Activated naive CD4-positive, alpha-beta T cell treated with anti-CD3 and anti-CD28 coated beads, Interleukin-2, amount 50 U/mL, for 16 hours (primary cell): ENCODE measurements at places on chromosomes 4 and X.

- no peak for DNase-seq
Observed at GRCh38 chr4:152896811-152897210, 39.3 kb upstream of the FHDC1 start.

GRCh38 chrX:112636288-112636687 is 43.5 kb downstream of the LHFPL1 start:
- no peak for DNase-seq

DNA sequence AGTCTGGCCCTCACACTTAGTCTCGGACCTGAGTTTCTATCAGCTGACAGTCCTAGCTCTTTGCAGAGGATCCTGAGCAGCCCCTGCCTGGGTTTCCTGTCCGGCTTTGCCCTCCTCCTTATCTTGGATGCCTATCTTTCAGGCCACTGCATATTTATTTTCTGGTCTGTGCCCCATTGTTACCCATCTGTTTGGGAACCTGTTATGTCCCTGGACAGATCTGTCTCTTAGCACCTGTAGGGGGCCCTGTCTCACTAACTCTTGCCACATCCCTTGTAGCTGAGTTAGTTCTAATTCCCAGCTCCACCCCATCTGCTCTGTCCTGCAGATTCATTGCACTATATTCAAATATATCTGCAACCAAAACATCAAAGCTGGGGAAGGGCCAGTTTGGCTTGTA is 514.9 kb upstream of the LCORL start:
- no peak for DNase-seq

GRCh38 chr4:88308587-88308986 is 24.2 kb upstream of the PPM1K start:
- DNase-seq, result no peak

DNA sequence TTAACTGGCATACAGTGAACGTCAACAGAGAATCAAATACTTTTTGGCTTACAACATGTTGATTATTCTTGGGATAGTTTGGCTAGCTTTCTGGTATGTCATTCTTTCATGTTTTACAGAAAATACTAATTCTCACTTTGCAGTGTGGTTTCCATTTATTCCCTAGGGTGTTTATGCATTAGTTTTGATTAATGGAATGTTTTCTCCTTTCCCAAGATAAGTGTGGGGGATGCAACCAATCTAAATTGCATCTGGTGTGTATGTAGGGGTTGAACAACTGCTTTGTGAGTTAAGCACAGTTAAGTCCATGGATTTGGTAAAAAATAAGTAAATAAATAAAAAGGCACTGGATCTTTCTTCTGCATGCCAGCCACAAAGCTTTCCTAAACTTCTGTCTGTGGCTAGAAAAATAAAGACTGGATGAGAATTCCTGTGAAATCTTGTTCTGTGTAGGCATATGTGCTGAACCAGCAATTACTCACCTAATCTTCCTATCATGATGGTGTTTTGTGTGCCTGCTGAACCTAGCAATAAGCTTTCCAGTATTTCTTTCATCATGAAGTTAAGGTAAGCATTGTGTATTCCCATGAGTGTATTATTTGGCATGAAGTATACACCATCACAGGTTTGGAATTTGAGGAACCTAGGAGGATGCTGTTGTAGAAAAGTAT is 50.6 kb upstream of the TENM3 start:
- no peak for DNase-seq

- DNase-seq, result no peak
Observed at GRCh38 chr4:182593864-182594263, 323.3 kb downstream of the DCTD start.
